T47D (cell line): ENCODE measurements at places on chromosomes 3 and 15.

GRCh38 chr3:154129625-154130024, 8.4 kb downstream of the ARHGEF26 start:
- DNase-seq, result no peak

GRCh38 chr3:171192176-171192854, 165.8 kb upstream of the SLC2A2 start:
- DNase-seq, result no peak

- DNase-seq, result no peak
Measured at GRCh38 chr3:127949446-127950055, 34.5 kb downstream of the KBTBD12 start.

DNA sequence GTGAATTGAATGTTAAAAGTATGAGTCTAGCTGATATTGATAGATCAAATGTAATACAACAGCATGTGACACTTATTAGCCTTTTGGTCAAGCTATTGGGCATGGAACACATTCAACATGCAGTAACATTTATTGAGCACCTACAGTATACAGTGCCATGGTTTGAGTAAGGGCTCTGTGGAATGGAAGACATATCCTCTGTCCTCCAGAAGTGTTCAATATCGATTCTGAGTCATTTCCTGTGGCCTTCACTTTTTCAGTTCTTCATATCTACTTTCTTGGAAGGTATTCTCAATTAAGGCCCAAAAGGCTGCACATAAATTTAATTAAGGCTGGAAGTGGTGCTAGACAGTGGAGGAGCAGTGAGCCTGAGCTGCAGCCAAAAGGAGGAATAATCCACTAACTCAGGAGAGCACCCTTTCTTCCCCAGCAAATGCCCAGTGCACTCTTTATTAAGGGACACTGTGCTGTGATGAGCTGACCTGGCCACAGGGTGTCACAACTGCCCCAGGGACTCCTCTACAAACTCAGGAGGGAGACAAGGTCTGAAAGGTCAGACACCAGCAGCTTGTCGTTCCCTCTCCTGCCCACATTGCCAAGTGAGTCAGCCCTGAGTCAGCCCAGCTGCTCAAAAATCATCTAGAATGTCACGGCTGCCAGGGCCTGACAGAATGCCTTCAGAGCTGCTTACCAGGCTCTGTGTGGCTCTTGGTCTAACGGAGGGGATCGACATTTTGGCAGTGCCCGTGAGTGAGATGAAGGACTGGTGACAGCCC, 544.8 kb downstream of the AGBL1 start:
- DNase-seq, result peak; percentile 14

DNA sequence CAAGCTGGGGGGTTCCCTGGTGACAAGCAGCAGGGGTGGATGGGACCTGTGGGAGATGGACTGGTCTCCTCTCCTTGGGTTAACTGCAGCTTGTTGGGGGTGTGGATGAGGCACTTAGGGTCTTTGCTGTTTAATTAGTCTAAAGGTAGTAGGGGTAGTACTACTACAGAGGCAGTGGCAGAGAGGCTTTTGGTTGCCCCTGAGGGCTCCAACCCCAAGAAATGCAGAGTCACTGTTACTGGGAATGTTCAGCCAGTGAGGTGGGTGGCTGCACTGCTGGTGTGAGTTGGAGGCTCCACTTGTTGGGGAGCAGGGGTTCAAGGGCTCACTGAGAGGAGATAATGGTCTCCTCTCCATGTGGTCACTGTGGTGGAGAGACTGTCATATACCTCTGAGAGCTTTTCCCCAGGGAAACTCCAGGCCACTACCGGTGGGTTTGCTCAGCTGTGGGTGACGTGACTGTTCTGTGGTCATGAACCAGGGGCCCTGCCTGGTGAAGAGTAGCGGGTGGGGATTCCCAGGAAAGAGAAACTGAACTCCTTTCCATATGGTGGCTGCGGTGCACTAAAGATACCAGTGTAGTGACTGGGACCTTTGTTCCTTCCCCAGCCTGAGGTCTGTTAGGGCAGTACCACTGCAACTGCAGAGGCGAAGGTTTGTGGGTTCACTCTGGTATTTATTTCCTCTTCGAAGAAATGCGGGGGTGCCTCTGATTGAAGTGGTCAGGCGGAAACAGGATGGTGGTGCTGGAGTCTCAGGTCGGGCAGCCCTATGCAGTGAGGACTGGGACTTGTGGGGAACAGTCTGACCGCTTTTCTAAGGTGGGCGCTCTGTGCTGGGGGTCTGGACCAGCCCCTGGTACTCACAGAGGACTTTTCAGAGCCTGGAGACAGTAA, 68.9 kb upstream of the TNFSF10 start:
- no peak for DNase-seq

DNA sequence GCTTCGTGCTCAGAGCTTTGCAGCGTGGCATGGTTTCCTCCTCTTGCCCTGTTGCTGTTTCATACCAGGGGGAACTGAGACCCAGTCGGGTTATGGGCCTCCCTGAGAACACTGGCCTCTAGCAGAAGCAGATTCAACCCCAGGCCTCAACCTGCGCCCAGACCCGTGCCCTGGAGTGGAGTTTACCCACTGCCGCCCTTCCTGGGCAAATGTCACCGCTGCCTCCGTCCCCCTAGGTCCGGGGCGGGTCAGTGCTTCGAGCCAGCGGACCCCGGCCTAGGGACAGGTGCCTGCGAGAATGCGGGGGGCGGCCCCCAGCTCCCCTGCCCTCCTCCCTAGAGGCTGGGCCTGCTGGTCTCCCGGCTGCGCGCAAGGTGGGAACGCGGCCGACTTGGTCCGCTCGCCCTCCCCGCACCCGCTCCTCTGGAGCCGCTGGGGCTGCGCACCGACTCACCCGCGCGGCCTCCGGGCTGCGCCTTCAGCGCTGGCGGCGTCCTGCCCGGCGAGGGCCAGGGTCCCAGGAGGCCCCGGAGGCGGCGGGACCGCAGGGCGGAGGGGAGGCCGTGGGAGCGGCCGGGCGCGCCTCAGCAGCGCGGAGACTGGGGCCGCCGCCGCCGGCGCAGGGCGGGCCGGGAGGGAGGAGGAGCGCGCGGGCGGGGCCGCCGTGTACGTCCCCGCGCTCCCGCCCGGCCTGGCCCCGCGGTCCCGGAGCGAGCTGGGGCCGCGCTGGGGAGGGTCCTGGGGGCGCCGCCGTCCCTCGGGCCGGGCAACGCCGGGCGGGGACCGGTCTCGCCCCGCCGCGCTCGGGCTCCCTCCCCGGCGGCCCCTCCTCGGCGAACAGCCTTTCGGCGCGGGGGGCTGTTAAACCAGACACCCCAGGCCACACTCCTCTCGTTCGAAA, at the start of gene PIGZ:
Gene PIGZ (minus strand): TSS at position 601 of the 901 bp plus-strand sequence. CDS start 16,802 bp downstream, outside the sequence.
- DNase-seq, result peak; percentile 87

GRCh38 chr3:82133070-82133606, 371.7 kb upstream of the GBE1 start:
- DNase-seq, result peak; percentile 66

DNA sequence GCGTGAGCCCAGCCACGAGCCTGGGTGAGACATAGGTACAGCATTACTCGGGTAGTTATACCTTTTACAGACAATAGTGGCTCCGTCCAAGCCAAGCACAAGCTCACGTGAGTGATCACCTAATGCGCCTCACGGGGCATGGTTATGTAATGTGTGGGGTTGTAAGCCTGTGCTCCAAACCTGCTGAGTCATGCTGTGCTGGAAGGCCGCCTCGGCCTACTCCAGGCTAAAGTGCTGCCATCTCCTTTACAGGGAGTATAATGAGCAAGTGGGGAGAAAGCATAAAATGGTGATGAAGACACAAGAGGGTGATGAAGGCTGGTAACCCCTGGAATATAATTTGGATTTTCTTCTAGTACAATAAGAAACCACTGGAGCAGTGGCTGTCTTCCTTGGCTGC, 175.8 kb upstream of the STT3B start:
- peak; percentile 42 for DNase-seq

DNA sequence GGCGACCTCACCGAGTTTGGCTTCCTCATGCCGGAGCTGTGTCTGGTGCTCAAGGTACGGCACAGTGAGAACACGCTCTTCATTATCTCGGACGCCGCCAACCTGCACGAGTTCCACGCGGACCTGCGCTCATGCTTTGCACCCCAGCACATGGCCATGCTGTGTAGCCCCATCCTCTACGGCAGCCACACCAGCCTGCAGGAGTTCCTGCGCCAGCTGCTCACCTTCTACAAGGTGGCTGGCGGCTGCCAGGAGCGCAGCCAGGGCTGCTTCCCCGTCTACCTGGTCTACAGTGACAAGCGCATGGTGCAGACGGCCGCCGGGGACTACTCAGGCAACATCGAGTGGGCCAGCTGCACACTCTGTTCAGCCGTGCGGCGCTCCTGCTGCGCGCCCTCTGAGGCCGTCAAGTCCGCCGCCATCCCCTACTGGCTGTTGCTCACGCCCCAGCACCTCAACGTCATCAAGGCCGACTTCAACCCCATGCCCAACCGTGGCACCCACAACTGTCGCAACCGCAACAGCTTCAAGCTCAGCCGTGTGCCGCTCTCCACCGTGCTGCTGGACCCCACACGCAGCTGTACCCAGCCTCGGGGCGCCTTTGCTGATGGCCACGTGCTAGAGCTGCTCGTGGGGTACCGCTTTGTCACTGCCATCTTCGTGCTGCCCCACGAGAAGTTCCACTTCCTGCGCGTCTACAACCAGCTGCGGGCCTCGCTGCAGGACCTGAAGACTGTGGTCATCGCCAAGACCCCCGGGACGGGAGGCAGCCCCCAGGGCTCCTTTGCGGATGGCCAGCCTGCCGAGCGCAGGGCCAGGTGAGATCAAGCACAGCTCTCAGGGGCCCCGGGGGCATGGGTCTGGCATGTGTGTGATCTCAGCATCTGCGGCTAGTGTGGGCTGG, 7.1 kb upstream of the STAB1 start:
- no peak for DNase-seq

DNA sequence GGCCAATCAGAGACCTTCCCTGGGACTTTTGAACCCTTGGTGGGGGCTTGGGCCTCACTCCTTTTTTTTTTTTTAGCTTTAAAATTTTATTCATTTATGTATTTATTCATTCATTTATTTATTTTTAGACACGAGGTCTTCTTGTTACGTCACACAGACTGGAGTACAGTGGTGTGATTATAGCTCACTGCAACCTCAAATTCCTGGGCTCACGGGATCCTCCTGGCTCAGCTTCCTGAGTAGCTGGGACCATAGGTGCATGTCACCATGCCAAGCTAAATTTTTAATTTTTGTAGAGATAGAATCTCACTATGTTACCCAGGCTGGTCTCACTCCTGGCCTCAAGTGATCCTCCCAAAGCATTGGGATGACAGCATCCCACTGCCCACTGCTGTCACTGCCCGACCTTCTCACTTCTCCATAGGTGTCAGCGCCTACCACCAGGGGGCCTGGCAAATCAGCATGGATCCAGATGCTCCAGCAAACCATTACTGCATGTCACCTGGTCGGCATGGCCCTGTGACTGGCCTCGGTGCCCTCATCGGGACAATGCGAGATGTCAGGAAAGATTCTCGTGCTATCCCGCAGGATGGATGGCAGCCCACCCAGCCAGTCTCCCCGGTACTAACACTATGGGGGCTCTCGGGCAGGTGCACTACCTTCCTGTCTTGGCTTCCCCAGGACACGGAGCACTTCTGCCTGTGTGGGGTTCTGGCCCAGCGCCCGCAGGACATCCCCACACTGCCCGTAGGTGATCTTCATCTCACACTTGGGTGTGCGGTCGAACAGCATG, 3.0 kb downstream of the MYL3 start:
- DNase-seq, result no peak

- no peak for DNase-seq
Measured at GRCh38 chr15:81113204-81113657, 20.8 kb upstream of the CFAP161 start.

DNA sequence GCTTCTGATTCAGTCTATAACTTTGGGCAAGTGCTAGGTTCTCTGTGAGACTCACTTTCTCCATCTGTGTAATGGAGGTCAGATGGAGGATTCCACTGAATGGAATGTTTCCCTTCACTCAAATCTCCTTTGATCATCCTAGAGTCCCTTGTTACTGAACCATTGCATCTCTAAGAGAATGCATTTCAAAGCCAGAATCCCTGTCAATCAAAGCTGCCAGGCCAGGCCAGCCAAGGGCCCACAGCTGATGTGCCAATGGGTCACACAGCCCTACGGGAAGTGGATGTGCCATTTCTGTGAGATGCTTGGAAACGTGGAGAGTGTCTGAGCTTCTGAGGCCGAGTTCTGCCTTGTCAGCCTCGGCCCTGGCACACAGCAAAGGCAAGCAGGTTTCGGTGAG, 32.4 kb downstream of the SCN5A start:
- DNase-seq, result no peak

- peak; percentile 50 for DNase-seq
Measured at GRCh38 chr3:122513386-122514122, 1.2 kb downstream of the KPNA1 start.

DNA sequence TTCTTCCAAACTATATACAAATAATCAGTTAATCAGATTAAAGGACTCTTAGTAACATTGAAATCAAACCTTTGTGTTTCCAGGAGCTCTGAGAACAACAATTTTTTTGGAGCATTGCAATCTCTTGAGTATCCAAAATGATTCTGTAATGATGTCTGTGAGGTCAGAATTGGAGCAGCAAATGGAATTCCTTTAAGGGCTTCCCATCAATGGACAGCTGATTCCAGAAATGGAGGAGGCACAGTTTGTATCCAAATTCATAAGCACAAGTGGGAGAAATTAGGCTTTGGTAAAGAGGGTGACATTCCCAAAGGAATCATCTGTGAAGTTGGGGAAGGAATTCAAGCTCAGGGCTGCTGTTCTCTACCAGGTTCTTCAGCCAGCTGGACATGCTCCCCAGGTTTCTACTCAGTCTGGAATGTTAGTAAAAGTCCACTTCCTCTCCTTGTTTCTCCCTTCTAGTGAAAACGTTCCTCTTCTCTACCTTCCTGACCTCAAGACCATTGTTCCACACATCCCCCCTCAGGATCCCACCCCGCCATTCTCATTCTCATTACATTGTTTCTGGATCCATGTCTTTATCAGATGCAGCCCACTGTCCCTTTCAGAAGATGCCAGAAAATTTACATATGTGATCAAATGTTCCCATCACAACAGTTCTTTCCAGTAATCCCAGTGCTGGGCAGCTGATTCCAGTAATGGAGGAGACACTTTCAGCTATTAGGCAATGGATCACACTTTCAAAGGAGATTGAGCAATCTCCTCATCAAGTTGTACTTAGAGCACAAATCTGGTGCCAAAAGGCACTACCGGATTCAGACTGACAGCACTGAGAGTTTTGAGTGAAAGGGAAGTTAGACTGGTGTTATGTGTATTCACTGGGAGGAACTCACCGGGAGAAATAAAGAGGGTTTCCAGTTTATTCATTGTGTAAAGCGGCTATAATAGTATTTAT, 391.3 kb upstream of the TPRG1 start:
- DNase-seq, result no peak

DNA sequence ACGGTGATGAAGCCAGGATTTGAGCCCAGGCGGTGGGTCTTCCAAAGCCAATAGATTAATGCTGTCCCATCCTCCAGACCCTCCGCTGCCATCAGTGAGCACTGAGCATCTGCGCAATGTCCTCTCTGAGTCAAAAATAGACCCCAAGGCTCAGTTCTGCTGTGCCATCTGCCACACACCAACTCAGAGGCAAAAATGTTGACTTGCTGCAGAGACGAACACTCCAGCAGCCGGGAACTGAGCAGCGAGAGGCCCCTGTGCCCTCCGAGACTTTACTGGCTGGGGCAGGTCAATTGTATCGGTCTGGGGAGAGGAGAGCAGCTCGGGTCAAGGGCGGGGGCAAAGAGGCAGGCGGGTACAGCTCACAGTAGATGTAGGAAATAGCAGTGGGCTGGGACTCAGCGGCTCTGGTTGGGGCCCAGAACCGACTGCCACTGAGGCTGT, 41.5 kb upstream of the ATP2B2 start:
- DNase-seq, result no peak

- no peak for DNase-seq
Measured at GRCh38 chr3:3192286-3192675, 12.8 kb upstream of the CRBN start.
